ENCODE measurements at places on chromosomes 7 and 10.

GRCh38 chr7:117250245-117250644, 72.6 kb downstream of the WNT2 start:
- no peak for DNase-seq

DNA sequence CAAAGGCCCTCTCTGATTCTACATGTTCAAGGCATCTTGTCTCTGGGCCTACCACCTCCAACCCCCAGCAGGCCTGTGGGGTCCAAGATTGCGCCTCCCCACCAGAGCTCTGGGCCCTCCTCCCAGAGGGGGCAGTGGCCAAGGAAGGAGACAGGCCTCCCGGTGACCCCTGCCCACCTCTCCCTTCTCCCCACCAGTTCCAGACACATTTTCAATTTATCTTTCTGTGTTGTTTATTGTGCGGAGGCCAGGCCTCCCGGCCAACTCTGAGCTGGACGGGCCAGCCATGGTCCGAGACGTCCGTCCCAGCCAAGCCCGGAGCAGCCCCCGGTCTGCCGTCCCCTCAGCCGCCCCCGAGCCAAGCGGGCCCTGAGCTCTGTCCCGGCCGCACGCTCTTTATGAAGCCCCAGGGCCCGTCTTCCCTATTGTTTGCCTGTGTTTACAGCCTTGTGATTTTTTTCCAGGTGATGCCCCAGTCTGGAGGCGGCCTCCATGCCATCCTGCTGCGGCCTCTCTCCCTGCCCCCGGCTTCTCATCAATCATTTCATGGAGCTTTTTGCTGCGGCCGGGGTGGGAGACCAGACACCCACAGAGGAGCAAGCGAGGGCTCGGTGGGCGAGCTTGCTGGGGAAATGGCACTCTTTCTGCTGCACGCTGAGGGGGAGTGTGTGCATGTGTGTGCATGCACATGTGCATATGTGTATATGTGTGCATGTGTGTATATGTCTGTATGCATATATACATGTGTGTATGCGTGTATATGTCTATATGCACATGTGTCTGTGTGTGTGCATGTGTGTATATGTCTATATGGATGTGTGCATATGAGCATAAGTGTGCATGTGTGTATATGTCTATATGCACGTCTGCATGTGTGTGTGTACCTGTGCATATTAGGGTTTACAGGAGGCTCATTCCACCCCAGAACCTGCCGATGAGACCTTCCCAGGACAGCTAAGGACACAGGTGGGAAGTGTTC, 52.7 kb upstream of the ELN start:
- DNase-seq = no peak

DNA sequence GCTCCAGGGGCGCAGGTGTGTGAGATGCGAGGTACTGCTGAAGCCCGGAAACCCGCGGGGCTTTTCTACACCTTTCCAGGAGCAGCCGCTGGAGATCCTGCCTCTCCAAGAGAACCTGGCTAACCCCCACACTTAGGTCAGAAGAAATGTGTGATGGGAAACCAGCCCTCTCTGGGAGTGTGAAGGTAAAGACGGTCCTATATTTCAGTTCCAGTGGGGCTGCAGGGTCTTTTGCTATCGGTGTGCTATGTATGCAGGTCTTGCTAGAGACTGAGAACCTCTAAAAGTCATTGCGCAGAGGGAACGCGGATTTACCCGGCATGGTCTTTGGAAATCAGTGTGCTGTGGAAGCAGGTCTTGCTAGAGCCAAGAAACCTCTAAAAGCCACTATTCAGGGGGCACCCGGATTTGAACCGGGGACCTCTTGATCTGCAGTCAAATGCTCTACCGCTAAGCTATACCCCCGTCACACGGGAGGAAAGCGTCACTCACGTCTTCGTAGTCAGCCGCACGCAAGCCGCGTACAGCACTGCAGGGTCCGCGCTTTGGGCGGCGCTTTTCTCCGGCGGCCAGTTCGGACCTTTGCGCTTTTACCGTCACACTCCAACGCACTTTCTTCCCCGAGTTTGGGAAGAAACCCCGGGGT, 46.0 kb downstream of the ZNF777 start:
- DNase-seq = peak; percentile 55

DNA sequence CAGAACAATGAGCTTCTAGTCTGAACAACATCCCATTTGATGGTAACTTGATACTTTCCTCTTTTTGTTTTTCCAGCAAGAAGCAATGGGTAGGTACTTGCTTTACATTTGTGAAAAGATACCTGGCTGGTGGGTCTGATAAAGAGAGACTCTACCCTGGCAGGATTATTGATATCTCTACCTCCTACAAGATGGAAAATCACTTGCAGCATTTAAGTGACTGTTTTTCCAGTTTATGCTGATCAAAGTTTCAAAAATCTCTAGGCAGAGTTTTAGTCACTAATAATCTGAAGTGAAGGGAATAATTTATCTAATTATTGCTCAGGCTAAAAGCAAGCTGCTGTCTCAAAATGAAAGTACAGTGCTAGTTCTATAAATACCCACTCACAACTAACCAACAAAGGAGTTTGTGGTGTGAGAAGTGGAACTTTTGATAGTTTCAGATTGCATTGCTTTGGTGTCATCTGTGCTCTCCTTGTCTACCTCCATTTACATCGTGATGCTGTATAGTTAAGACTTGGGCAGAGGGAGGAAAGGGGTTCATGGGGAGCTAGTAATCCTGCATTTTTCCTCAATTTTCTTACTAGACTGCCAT, 86.0 kb upstream of the ANKRD1 start:
- no peak for DNase-seq

DNA sequence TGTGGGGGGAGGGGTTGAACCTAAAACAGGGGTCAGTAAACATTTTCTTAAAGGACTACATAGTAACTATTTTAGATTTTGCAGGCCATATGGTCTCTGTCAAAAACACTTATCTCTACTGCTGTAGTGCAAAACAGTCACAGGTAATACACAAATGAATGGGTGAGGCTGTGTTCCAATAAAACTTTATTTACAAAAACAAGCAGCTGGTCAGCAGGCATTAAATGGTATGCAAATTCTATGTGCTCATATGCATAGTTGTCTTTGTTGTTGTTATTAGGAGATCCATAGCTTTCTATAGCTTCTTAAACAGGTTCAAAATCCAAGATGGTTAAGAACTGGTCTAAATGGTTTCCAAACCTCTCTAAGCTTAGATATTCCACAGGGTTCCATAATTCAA, 302.6 kb downstream of the RNLS start:
- no peak for DNase-seq

DNA sequence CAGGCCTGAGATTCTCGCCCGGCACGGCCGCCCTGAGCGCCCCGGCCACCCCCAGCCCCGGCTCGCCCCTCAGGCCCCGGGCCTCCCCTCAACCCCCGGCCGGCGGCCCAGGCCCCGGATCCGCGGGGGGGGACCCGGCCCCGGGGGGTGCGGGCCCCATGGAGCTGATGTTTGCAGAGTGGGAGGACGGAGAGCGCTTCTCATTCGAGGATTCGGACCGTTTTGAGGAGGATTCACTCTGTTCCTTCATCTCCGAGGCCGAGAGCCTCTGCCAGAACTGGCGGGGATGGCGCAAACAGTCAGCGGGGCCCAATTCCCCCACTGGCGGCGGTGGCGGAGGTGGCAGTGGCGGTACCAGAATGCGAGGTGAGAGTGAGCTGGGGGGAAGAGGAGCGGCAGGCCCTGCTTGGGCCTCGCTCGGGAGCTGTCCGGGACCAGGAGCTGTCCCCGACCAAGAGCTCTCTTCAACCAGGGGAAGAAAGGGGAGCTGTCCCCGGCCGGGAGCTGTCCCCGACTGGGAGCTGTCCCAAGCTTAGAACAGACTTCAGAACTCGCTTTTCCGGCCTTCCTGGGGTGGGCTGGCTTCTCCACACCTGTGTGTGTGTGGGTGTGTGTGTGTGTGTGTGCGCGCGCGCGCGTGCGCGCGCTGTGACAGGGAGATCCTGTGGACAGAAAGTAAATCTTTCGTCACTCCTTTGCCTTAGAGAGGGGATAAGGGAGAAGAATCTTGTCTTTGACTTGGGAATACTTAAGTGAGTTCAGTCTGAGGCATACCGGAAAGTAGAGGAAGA, 510 bp downstream of the ZSWIM8 start:
- DNase-seq = peak; percentile 44

- no peak for DNase-seq
Measured at GRCh38 chr7:106099539-106099938, 12.6 kb downstream of the SYPL1 start.

GRCh38 chr7:73822319-73823173, 8.2 kb upstream of the CLDN4 start:
- no peak for DNase-seq

GRCh38 chr7:117047496-117047895, 94.2 kb downstream of the ST7 start:
- DNase-seq = no peak
